ENCODE measurements at places on chromosomes 6 and 20. TPM values are rescaled to one million over a fixed set of nuclear protein-coding genes. Genes with fewer than 3 reads are reported as not detected.
A peak's percentile ranks its signal among the peaks of the same experiment; 100 is the strongest.

DNA sequence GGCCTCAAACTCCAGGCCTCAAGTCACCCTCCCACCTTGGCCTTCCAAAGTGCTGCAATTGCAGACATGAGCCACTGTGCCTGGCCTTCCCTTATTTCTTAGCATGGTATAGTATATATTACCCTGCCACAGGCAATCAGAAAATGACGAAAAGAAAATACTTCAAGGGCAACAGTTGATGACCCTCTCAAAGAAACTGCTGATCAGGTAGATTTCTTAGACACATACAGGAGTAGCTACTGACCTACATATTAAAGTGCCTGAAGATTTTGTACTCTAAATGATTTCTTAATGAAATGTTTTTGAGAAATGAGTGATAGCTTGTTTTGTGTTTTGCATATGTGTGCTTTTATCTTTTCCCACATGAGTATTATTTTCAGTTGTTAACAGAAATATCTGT, 4.6 kb downstream of the SLC35F1 start:
- H3K36me3 ChIP-seq = no peaks in the 10 kb centered on the region
- peaks cover 13% of the 10 kb centered on the region for H3K4me1 ChIP-seq
- no peak overlapping the region for H3K27ac ChIP-seq
- H3K4me3 ChIP-seq = no peak overlapping the region

DNA sequence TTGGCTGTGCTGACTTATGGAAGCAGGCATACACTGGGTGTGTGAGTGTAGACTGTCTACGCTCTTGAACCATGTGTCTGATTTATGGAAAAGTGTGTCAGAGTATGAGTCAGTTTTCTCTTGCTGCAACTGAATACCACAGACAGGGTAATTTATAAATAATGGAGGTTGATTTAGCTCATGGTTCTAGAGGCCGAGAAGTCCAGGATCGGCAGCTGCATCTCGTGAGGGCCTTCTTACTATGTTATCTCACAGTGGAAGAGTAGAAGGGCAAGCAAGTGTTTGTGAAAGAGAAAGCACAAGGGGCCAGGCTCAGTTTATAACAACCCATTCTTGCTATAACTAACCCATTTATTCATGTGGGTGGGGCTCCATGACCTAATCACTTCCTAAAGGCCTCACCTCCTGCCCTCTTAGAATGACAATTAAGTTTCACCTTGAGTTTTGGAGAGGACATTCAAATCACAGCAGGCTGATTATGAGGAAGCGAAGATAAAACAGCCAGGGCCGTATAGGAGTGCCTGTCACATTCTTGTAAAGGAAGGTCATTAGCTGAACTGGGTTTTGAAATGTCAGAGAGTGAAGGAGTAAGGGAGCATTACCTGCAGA, 6.7 kb downstream of the GPR31 start:
- no peak for DNase-seq
- H3K4me3 ChIP-seq = no peak overlapping the region
- no peak overlapping the region for H3K27ac ChIP-seq
- H3K27me3 ChIP-seq = peaks cover 2% of the 10 kb centered on the region

- DNase-seq = peak; percentile 66
- H3K27me3 ChIP-seq = peaks cover 6% of the 10 kb centered on the region
- no peaks in the 10 kb centered on the region for H3K36me3 ChIP-seq
- H3K4me1 ChIP-seq = peaks cover 5% of the 10 kb centered on the region
- H3K27ac ChIP-seq = no peak overlapping the region
- H3K4me3 ChIP-seq = no peak overlapping the region
These were observed 85.7 kb upstream of the FOXC1 start for GRCh38 chr6:1524040-1524480.

DNA sequence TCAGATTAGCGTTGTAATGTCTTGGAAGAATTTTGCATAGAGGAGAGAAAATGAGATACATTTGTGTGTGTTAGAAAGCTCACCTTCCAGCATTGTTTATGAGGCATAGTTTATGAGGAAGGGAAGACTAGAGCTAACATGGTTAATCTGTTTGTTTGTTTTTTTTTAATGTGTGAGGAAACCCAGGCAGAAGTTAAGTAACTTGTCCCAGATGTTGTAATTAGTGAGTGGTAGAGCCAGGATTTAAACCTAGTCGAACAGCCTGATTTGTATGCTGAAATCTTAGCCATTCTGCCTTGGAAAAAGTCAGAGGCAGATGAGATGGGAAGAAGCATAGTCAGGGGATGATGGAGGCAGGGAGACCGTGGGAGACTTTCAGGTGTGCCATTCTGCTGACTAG, 29.1 kb downstream of the NDUFAF5 start:
- no peaks in the 10 kb centered on the region for H3K27me3 ChIP-seq
- no peak for DNase-seq
- H3K4me1 ChIP-seq = peaks cover 3% of the 10 kb centered on the region
- no peak overlapping the region for H3K4me3 ChIP-seq
- peaks cover 39% of the 10 kb centered on the region for H3K36me3 ChIP-seq
- H3K27ac ChIP-seq = no peak overlapping the region

- H3K4me1 ChIP-seq = no peaks in the 10 kb centered on the region
- H3K36me3 ChIP-seq = no peaks in the 10 kb centered on the region
These were observed 37.8 kb downstream of the HCRTR2 start for GRCh38 chr6:55212156-55212555.

GRCh38 chr6:139474145-139475108, 100.0 kb upstream of the CITED2 start:
- no peak overlapping the region for H3K4me3 ChIP-seq
- H3K27ac ChIP-seq = no peak overlapping the region
- peaks cover 33% of the 10 kb centered on the region for H3K4me1 ChIP-seq
- no peaks in the 10 kb centered on the region for H3K27me3 ChIP-seq
- no peaks in the 10 kb centered on the region for H3K36me3 ChIP-seq
- peak; percentile 97 for DNase-seq

- H3K4me1 ChIP-seq = no peaks in the 10 kb centered on the region
- H3K27ac ChIP-seq = no peak within 1 kb of the TSS
- no peaks in the 10 kb centered on the region for H3K36me3 ChIP-seq
- no peak within 1 kb of the TSS for H3K4me3 ChIP-seq
- DNase-seq = no peak
These were observed at the start of gene TMEM244 for GRCh38 chr6:129860908-129861665. TMEM244 (minus strand) TSS chr6:129861315; CDS start chr6:129861188, 127 bp downstream.

GRCh38 chr20:45924391-45925261, 9.9 kb upstream of the PCIF1 start:
- peak overlapping the region; percentile 13 for H3K27ac ChIP-seq
- DNase-seq = peak; percentile 85
- H3K4me3 ChIP-seq = no peak overlapping the region
- peaks cover 32% of the 10 kb centered on the region for H3K4me1 ChIP-seq

GRCh38 chr20:62476056-62476838, 452 bp upstream of the GATA5 start:
- no peak overlapping the region for H3K27ac ChIP-seq
- H3K4me3 ChIP-seq = no peak overlapping the region
- H3K27me3 ChIP-seq = peaks cover 20% of the 10 kb centered on the region
- no peaks in the 10 kb centered on the region for H3K4me1 ChIP-seq

DNA sequence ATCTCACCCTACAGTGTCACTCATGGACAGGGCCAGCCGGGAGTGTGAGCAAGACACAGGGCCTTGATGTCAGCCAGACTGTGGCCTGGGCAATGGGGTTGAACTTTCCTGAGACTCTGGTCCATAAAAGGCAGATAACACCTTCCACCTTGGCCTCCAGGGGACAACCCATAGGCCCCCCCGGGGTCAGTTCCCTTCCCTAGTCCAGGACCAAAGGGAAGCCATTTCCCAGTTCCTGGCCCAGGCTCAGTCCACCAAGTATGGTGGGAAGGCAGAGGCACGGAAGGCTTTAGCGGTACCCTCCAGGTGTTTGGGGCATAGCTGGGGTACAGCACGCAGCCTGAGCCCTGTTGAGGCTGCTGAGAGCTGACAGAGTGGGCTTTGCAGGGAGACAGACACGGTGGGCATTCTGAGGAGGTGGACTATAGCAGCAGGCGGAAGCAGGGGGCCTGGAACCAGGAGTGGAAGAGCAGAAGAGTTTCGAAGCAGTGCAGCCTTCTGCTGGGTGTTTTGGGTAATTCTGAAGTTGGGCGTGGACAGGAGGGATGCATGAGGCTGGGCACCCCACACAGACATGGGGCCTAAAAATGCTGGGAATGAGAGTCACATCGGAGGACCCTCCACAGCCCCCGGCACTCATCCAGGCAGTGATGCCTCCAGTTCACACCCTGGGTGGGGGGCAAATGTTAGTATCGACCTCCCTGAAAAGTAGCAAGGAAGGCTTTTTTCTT, 43.9 kb upstream of the CD93 start:
- H3K27me3 ChIP-seq = no peaks in the 10 kb centered on the region
- H3K36me3 ChIP-seq = no peaks in the 10 kb centered on the region
- H3K4me3 ChIP-seq = no peak overlapping the region
- H3K4me1 ChIP-seq = peaks cover 25% of the 10 kb centered on the region

GRCh38 chr6:122365775-122366403, 33.6 kb upstream of the HSF2 start:
- H3K4me1 ChIP-seq = peaks cover 6% of the 10 kb centered on the region
- H3K27me3 ChIP-seq = no peaks in the 10 kb centered on the region
- no peak overlapping the region for H3K4me3 ChIP-seq
- DNase-seq = no peak
- no peak overlapping the region for H3K27ac ChIP-seq

- DNase-seq = no peak
- no peak overlapping the region for H3K4me3 ChIP-seq
- H3K27me3 ChIP-seq = no peaks in the 10 kb centered on the region
These were observed 160.2 kb downstream of the DST start for GRCh38 chr6:56482525-56482924.

- no peak for DNase-seq
- no peaks in the 10 kb centered on the region for H3K27me3 ChIP-seq
- no peaks in the 10 kb centered on the region for H3K4me1 ChIP-seq
- no peak overlapping the region for H3K4me3 ChIP-seq
These were observed 98.4 kb upstream of the CARMIL1 start for GRCh38 chr6:25180630-25181349.

DNA sequence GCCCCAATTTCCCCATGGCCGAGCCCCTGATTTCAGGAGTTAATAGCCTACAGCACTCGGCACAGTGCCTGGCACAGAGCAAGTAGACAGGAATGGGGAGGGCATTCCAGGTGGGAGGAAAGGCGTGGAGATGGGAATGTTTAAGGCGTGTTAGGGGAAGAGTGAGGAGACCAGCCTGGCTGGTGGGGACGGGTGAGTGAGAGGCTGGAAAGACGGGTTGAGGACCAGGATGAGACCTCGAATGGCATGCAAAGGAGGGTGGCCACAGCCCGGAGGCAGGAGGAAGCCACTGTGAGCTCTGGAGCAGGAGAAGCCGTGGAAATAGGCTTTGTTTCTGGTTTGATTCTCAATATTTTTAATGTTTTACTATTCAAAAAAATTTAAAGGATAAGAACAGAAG, 49.5 kb downstream of the CEBPB start:
- no peak overlapping the region for H3K4me3 ChIP-seq
- no peaks in the 10 kb centered on the region for H3K36me3 ChIP-seq
- H3K4me1 ChIP-seq = no peaks in the 10 kb centered on the region
- DNase-seq = no peak
- H3K27me3 ChIP-seq = no peaks in the 10 kb centered on the region

DNA sequence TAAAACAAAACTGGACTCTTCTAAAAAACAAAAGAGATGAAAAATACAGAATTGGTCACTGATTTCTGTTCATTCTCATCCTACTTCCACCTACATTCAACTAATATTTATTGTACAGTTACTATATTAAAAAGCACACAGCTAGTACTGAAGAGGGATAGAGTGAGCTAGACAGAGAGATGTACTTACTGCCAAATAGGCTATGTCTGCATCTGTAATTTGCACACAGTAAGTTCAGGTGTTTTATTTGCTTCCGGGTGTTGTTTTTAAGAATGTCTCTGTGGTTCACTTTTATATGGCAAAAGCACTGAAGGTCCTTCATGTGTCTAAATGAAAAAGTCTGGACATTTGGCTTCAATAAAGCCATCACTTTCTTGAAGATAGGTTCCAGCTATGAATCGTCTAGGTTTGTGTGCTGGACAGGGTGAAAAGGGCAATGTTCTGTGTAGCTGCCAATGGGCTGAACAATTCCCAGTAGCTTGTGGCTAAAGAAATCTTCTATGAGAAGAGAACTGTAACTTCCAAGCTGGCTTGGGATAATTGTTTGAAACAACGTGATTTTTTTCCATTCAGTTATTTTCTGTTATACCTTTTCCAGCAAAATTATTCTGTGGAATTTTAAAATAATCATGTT, 47.3 kb downstream of the EPB41L2 start:
- no peaks in the 10 kb centered on the region for H3K36me3 ChIP-seq
- H3K4me1 ChIP-seq = peaks cover 25% of the 10 kb centered on the region
- no peak overlapping the region for H3K4me3 ChIP-seq
- DNase-seq = no peak
- H3K27ac ChIP-seq = no peak overlapping the region
- no peaks in the 10 kb centered on the region for H3K27me3 ChIP-seq

DNA sequence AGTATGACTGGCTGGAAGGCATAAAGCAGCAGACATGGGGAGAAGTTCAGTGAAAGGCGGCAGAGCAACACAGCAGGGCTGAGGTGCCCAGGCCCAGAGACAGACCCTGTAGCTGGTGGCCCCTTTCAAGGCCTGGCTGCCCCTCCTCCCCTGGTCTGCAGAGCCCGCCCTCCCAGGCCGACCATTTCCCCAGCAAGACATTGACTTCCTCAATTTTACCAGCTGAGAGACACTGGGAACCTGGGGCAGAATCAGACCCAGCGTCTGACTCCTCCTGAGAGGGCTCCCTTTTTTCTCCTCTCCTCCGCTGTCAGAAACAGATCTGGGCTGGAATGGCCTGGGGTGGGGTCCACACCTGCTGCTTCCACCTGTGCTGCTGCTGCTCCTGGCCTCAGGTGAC, at the start of gene TREML4:
Gene TREML4, plus strand, starts transcription at position 254 of the 400 bp plus-strand sequence. Its CDS starts 79 bp downstream, at position 333.
- H3K4me1 ChIP-seq = no peaks in the 10 kb centered on the region
- no peak within 1 kb of the TSS for H3K27ac ChIP-seq
- peaks cover 2% of the 10 kb centered on the region for H3K27me3 ChIP-seq
- H3K36me3 ChIP-seq = no peaks in the 10 kb centered on the region
- DNase-seq = no peak

GRCh38 chr20:60962367-60963045, 289.6 kb upstream of the CDH4 start:
- H3K4me1 ChIP-seq = no peaks in the 10 kb centered on the region
- no peaks in the 10 kb centered on the region for H3K36me3 ChIP-seq
- peaks cover 1% of the 10 kb centered on the region for H3K27me3 ChIP-seq
- H3K4me3 ChIP-seq = no peak overlapping the region

- DNase-seq = no peak
- peaks cover 33% of the 10 kb centered on the region for H3K36me3 ChIP-seq
- no peak overlapping the region for H3K27ac ChIP-seq
- H3K4me3 ChIP-seq = no peak overlapping the region
- H3K4me1 ChIP-seq = no peaks in the 10 kb centered on the region
These were observed 7.4 kb downstream of the TMEM14C start for GRCh38 chr6:10730254-10730653.

CLVS2 gene
- total RNA-seq = 0.20 TPM

SLC35D3 gene
- total RNA-seq = 0.54 TPM

MKKS gene
- 13.4 TPM for total RNA-seq

TSHZ2 gene
- 8.8 TPM for total RNA-seq

CGA gene
- not detected for total RNA-seq

MAFB gene
- total RNA-seq = 65.0 TPM

VGLL2 gene
- total RNA-seq = not detected

ACAT2 gene
- 84.4 TPM for total RNA-seq

ACTL10 gene
- total RNA-seq = 3.4 TPM

ALDH8A1 gene
- 1.1 TPM for total RNA-seq

DEFB119 gene
- not detected for total RNA-seq
